ENCODE measurements at places on chromosomes 16 and 17. TPM values are rescaled to one million over a fixed set of nuclear protein-coding genes. Genes with fewer than 3 reads are reported as not detected.

- DNase-seq, result no peak
These were observed 87.0 kb downstream of the HELZ start for GRCh38 chr17:67157732-67158639.

- no peak for DNase-seq
These were observed 1.7 kb upstream of the ITPRIPL2 start for GRCh38 chr16:19112099-19112407.

GRCh38 chr17:27464431-27464830 is 8.2 kb downstream of the KSR1 start:
- no peak for DNase-seq

DNA sequence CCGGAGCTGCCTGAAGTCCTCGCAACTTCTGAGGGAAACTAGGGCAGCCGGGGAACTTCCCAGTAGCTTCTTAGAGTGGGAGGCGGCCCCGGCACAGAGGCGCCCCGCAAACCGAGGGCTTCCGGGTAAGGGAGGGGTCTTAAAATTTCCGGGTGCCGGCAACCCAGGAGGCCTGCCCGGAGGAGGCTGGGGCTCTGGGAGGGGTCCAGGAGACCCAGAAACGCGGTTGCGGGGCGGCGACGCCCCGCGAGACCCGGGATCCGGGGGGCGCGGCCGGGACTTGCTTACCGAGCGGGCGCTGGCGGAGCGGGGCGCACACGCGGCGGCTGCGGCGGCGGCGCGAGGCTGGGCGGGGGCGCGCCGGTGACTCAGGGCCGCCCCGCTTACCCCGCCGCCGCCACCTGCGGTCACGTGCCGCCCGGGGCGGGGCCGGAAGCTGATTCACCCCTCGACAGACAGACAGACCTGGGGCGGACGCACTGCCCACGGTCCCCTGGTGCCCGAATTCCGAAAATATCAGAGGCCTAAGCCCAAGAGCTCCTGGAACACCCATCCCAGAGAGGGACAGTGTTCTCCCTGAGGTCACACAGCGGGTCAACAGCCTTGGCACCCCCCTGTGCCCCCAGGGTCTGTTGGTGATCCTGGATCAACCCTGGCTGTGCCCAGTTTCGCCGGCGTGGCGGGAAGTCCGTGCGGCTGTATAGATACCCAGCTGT is at the start of gene FAM83G:
Gene FAM83G (minus strand): TSS at position 344 of the 716 bp plus-strand sequence. CDS start 723 bp downstream, outside the sequence.
- no peak for DNase-seq

GRCh38 chr17:50458701-50459676 is 9.7 kb downstream of the CHAD start:
- no peak for DNase-seq

The SAP30BP gene
- 79.1 TPM for total RNA-seq

The CCL4 gene
- 15.0 TPM for total RNA-seq

The ATP2A3 gene
- 15.5 TPM for total RNA-seq

The SPATA22 gene
- total RNA-seq, result not detected
